ENCODE measurements at places on chromosomes 6 and 20. TPM values are rescaled to one million over a fixed set of nuclear protein-coding genes. Genes with fewer than 3 reads are reported as not detected.

Gene TGM2
- 339 TPM for total RNA-seq

Gene GGTLC1
- total RNA-seq = not detected

Gene TMEM244
- not detected for total RNA-seq

Gene LAMA2
- 31.1 TPM for total RNA-seq

Gene DZANK1
- total RNA-seq = 3.4 TPM

Gene CTAGE9
- not detected for total RNA-seq

Gene PNPLA1
- total RNA-seq = not detected

Gene MYO6
- total RNA-seq = 10.9 TPM

Gene ANKRD6
- total RNA-seq = 1.0 TPM

Gene CENPQ
- total RNA-seq = 10.8 TPM

DNA sequence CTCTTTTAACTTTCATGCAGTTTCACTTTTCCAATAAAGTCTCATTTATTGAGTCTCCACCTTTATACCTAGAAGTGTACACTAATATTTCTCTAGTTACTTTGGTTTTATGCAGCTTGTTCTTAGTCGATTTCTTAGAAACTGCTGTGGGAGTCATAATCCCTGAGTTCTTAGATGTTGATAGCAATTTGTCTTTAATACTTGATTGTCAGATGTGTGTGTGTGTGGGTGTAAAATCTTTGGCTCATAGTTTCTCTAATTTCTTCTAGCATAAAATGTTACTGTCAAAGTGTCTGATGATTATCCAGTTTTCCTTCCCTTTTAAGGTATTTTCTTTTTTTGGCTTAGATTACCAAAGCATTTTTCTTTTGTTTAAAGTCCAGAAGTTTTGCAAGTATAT lies 473.8 kb upstream of the PTCHD4 start:
- no peak for DNase-seq

DNA sequence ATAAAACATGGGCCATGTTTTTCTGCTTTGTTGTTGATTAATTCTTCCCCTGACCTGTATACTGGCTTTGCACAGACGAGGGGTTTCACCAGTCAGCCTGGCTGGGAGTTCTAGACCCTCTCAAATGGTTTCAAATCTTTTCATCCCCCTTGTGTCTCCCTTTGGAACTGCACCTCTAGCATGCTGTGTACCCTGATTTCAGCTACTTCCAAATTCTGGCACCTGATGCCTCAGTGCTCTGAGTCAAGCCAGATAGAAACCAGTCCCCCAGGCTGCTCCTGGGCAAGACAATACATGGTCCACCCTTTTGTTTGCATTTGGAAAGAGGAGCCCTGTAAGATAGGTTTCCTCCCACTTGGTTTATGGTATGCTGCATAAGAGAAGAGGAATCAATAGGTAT lies 290.2 kb downstream of the BTBD3 start:
- H3K4me1 ChIP-seq = no peaks in the 10 kb centered on the region
- H3K4me3 ChIP-seq = no peak overlapping the region
- H3K36me3 ChIP-seq = no peaks in the 10 kb centered on the region
- no peaks in the 10 kb centered on the region for H3K27me3 ChIP-seq
- H3K27ac ChIP-seq = no peak overlapping the region

DNA sequence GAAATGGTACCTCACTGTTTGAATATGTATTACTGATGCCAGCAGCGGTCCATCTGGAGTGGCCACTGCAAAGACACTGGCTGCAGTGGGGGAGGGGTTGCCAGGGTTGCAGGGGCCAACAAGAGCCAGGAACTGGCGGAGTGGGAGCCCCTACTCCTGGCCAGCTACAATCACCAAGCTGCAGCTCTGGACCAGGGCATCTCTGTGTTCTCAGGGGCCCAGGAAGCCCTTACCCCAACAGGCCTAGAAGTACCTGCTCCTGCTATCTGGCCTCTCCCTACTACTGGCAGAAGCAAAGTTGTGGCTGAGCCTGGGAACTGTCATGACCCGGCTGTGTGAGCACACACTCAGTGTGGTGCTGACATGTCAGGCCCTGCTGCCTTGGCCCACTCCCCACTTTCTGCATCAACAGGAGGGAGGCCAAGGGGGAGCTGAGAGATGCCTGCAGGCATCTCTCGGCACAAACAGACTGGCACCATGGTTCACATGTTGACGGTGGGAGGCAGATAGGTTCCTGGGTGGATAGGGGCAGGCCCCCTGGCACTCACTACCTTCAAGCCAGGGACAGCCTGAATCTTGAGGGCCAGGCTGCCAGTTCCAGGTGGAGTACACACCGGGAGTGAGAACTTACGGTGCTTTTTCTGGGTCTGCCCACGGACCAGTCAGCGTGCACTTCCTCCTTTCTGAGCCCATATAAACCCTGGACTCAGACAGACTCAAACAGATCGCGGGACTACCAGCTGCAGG lies 1188.0 kb downstream of the GRIK2 start:
- DNase-seq = no peak
- no peaks in the 10 kb centered on the region for H3K36me3 ChIP-seq
- no peaks in the 10 kb centered on the region for H3K27me3 ChIP-seq
- no peak overlapping the region for H3K27ac ChIP-seq

DNA sequence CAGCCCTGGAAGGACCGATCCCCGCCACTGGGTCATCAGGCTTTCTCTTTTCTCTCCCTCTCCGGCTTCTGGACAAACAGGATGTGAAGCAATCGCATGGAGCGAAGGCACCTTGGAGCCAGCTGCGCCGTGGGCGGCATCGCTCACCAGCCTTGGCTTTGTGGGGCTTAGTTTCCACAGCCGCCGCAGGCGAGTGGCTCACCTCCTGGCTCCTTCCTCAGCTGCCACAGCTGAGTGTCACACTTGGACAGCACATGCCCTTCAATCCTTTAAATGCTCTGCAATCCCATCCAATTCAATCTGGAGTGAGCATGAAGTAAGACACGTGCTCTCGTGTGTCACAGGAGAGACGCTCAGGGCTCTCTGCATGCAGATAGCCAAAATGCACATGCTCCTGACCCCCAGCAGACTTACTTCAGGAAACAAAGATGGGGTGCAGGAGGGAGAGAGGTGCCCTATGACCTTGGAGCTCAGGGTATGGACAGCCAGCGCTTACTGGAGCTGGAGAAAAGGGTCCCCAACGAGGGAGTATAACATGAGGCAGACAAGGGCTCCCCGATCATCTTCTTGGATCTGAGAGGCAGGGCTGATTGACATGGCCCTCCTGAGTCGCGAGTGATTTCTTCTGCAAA lies 70.9 kb downstream of the BMP7 start:
- H3K4me3 ChIP-seq = no peak overlapping the region
- H3K27ac ChIP-seq = peak overlapping the region; percentile 47
- H3K4me1 ChIP-seq = peaks cover 20% of the 10 kb centered on the region
- no peaks in the 10 kb centered on the region for H3K36me3 ChIP-seq

GRCh38 chr6:128078276-128078675 lies 177.4 kb upstream of the THEMIS start:
- DNase-seq = no peak
- H3K27me3 ChIP-seq = no peaks in the 10 kb centered on the region
- H3K4me3 ChIP-seq = no peak overlapping the region
- peaks cover 6% of the 10 kb centered on the region for H3K4me1 ChIP-seq

- H3K4me3 ChIP-seq = no peak overlapping the region
- H3K27me3 ChIP-seq = no peaks in the 10 kb centered on the region
- no peak for DNase-seq
Observed at GRCh38 chr6:37209461-37210205, 39.7 kb downstream of the PIM1 start.

- peak overlapping the region; percentile 73 for H3K4me3 ChIP-seq
- H3K4me1 ChIP-seq = no peaks in the 10 kb centered on the region
- H3K36me3 ChIP-seq = no peaks in the 10 kb centered on the region
- H3K27ac ChIP-seq = no peak overlapping the region
- DNase-seq = peak; percentile 55
Observed at GRCh38 chr20:52105442-52106422, 85.8 kb downstream of the ZFP64 start.

- peak overlapping the region; percentile 57 for H3K4me3 ChIP-seq
- H3K27me3 ChIP-seq = no peaks in the 10 kb centered on the region
- no peaks in the 10 kb centered on the region for H3K4me1 ChIP-seq
- no peaks in the 10 kb centered on the region for H3K36me3 ChIP-seq
- no peak overlapping the region for H3K27ac ChIP-seq
Observed at GRCh38 chr20:36435592-36436541, 105.5 kb upstream of the MYL9 start.

DNA sequence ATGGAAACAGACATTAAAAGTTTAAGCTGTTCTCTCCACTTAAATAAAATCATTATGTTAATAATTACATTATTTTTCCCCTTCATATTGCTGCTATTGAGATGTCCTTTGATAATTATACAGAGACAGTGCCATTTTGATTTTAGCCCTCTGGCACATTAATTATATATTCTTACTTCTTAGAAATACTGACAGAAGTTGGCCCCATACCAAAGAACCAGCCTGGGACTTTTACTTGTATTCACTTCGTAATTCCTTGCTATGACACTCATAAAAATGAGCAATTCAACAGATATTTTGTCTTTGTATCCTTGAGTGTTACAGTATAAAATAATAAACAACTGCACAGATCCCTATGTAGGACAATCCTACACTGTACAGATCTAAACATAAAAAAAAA lies 743.7 kb downstream of the TBC1D32 start:
- no peaks in the 10 kb centered on the region for H3K36me3 ChIP-seq
- DNase-seq = no peak
- H3K4me3 ChIP-seq = no peak overlapping the region
- H3K27ac ChIP-seq = no peak overlapping the region
- no peaks in the 10 kb centered on the region for H3K27me3 ChIP-seq

DNA sequence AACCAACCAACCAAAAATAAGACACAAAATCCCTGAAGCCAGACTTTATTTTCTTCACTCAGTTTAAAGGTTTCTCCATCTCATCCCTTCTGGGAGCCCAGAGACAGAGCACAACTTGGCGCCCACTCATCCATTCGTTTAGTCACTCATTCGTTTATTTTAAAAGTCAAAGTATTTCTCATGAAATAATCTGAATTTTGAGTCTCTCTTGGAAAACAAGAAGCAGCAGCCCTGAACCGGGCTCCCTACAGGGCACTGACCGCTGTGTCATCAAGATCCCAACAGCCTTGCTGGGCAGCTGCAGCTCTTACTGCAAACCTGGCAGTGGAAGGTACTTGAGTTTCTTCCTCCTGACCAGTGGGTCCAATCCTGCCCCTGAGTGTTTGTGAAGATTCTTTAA lies 171.6 kb downstream of the THBS2 start:
- DNase-seq = no peak
- no peaks in the 10 kb centered on the region for H3K36me3 ChIP-seq
- H3K4me1 ChIP-seq = no peaks in the 10 kb centered on the region
- H3K27ac ChIP-seq = no peak overlapping the region
- H3K4me3 ChIP-seq = no peak overlapping the region

DNA sequence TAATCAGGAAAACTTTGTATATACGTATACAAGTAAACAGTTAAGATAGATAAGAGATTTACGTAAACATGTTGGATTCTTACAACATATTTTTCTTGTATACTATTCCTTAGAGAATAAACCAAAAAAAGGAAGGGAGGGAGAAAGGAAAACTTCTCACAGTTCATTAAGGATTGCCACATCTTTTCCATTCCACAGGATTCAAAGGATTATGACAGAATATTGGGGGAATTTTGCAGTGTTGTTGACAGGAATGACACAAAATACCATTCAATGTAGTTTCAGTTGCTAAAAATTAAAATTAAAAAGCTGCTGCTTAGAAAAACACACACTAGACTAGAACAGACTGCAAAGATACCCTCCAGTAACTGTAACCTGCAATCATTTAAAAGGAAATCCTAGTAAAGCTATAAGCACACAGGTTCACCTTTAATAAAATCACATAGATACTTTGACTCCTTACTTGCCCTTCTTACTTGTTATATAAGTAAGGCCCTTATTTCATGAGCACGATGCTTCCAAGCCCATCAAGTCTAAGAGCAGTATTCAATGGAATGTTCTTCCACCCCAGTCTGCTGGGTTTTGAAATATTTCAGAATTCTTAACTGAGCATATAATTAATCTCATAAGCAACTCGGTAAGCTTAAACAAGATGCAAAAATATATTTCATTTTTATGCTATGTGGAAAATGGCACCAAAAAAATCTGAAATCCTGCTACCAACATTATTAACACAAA lies 107.8 kb downstream of the SMLR1 start:
- 0 out of 2 replicates have a peak overlapping the region, but pooled peaks have one; percentile 18 for H3K27ac ChIP-seq
- peaks cover 53% of the 10 kb centered on the region for H3K4me1 ChIP-seq
- DNase-seq = peak; percentile 46
- no peaks in the 10 kb centered on the region for H3K27me3 ChIP-seq

GRCh38 chr6:166567107-166567506 lies 19.4 kb downstream of the RAMACL start:
- H3K4me3 ChIP-seq = no peak overlapping the region
- DNase-seq = peak; percentile 95
- H3K36me3 ChIP-seq = no peaks in the 10 kb centered on the region
- no peaks in the 10 kb centered on the region for H3K27me3 ChIP-seq
- H3K27ac ChIP-seq = peak overlapping the region; percentile 75
- peaks cover 24% of the 10 kb centered on the region for H3K4me1 ChIP-seq

DNA sequence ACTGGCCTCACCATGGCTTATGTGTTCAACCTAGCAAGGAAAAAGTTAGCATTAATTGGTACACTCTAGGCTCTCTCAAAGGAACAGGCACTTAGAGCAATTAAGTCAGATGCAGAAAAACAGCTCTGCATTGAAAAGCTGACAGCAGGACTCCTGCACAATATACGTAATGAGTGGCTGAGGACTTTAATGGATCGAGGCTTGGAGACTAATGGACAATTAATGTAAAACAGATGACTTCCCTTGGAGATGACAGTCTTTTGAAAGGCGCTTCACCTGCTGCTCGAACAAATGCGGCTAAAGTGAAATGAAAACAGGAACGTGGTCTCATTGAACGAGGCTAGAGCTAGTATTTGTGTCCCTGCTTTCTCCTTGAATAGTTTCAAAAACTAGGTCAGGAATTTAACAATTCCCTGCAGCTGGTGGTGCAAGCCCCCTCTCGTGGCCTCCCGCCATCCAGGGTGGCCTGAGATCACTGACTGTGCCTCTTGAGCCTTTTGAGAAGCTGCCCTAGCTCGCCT lies 137.1 kb downstream of the ELOVL4 start:
- no peak for DNase-seq
- H3K4me1 ChIP-seq = 0 out of 2 replicates have a peak, but pooled peaks cover 4% of the 10 kb centered on the region
- H3K27me3 ChIP-seq = peaks cover 6% of the 10 kb centered on the region
- H3K27ac ChIP-seq = no peak overlapping the region
- H3K36me3 ChIP-seq = no peaks in the 10 kb centered on the region

DNA sequence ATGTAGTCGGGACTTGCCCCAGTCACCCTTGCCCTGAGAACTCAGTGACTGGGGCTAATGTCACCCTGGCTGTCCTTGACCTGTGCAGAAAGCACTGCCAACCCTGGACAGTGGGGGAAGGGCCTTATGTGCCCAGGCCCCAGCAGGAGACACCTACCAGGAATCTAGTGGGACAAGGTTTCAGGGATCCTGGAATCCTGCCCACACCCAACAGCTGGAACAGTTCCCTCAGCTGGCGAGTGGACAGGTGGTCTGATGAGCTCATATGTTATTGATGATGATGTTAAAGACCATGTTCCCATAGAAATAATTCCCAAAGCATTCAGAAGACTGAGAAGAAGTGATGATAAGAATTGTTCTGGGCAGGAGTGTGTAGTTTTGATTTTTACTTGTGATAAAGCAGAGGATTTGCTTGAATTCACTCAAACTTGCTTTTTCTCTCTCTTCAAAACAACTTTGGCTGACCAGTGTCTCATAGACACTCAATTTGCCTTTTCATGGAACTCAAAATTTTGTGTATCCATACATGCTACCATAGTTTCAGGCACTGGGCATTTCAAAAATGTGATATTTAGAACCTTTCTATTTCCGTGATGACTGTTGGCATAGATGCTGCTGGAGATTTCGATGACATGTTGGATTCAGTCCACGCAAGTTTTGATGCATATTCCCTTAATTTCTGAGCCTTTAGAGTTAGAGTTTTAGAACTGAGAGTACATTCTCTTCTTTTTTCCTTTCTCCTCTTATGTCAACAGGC lies 79.3 kb downstream of the SLC22A3 start:
- DNase-seq = no peak
- no peaks in the 10 kb centered on the region for H3K36me3 ChIP-seq
- no peak overlapping the region for H3K4me3 ChIP-seq
- no peak overlapping the region for H3K27ac ChIP-seq
- H3K27me3 ChIP-seq = no peaks in the 10 kb centered on the region
- peaks cover 14% of the 10 kb centered on the region for H3K4me1 ChIP-seq

Measured in GM23248 (cell line).